ENCODE measurements at places on chromosomes 11 and 22.

- DNase-seq, result no peak
These were observed 43.2 kb upstream of the RDX start for GRCh38 chr11:110339456-110340250.

DNA sequence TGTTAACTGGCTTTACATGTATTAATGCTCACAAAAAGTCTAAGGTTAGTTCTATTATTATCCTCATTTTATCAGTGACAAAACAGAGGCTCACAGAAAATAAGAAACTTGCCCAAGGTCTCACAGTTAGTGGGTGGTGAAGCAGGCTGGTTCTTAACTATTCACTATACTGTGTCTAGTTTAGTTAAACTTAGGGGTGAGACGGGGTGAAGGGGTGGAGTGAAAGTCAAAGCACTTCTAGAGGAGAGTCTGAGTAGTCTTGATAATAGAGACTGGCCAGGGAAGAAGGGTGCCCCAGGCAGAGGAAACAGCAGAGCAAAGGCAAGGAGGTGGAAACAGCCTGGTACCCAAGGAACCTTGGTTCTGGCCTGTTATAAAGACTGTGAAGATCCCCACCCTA, 4.0 kb downstream of the ASCC2 start:
- no peak for DNase-seq

GRCh38 chr11:33879375-33879774, 12.5 kb downstream of the LMO2 start:
- DNase-seq, result no peak

GRCh38 chr11:102924851-102925380, 30.6 kb downstream of the MMP13 start:
- peak; percentile 5 for DNase-seq

- no peak for DNase-seq
These were observed 155.7 kb downstream of the CWF19L2 start for GRCh38 chr11:107301878-107302277.

GRCh38 chr11:68345776-68346461, 33.5 kb downstream of the LRP5 start:
- no peak for DNase-seq

DNA sequence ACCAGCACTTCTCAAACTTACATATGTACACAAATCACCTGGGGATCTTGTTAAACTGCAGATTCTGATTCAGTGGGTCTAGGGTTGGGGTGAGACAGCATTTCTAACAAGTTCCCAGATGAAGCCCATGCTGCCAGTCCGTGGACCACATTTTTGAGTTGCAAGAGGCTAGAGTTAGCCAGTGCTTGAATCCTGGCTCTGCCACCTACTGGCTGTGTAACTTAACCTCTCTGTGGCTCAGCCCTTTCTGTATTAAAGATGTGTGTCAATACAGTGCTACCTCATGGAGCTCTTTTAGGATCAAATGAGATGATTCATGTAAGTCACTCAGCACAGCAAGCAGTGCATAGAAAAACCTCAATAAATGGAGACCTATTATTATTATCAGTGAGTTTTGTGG, 90.2 kb upstream of the ISX start:
- DNase-seq, result no peak

DNA sequence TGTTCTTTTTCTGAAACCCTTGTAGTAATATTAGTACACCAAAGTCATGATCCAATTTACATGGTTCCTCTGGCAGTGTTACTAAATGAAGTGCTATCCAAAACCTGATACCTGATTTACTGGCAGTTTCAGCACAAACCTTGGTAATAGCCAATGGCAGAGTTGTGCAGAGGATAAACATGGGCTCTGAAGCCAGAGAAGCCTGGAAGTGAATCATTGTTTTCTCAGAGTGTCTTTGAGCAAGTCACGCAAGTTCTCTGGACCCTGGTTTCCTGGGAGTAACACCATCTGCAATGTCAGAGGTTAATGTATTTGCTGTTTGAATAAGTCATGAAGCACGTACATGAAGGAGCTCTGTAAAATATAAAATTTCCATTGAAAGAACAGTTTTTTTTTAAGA, 222.3 kb upstream of the NARS2 start:
- DNase-seq, result no peak

DNA sequence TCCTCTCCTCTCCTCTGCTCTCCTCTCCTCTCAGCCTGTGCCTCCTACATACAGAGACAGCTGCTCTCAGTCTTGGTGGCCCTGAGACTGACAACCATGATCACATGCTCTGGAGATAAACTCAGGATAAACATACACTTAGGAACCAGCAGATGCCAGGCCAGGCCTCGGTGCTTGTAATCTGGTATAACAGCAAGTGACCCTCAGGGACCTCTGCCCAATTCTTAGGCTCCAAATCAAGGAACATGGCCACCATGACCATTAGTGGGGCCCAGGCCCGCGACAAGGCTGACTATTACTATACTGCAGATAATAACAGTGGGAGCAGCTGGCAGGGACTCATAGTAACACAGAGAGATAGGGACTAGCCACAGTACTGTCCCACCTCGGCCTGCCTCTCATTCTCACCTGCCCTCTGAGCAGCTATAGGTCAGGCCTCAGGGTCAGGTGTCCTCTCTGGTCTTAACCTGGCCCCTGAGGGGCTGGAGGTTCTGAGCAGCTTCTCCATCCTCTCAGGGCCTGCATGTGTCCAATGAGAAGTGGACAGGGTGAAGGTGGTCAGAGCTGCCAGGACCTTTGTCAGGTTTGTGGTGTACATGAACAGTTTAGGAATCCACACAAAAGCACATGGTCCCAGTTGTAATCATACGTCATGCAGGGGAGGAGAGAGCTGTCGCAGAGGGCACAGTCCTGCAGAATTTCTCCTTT, 106.1 kb downstream of the GGTLC2 start:
- no peak for DNase-seq

GRCh38 chr22:22587577-22588188, 28.6 kb upstream of the PRAME start:
- DNase-seq, result no peak

DNA sequence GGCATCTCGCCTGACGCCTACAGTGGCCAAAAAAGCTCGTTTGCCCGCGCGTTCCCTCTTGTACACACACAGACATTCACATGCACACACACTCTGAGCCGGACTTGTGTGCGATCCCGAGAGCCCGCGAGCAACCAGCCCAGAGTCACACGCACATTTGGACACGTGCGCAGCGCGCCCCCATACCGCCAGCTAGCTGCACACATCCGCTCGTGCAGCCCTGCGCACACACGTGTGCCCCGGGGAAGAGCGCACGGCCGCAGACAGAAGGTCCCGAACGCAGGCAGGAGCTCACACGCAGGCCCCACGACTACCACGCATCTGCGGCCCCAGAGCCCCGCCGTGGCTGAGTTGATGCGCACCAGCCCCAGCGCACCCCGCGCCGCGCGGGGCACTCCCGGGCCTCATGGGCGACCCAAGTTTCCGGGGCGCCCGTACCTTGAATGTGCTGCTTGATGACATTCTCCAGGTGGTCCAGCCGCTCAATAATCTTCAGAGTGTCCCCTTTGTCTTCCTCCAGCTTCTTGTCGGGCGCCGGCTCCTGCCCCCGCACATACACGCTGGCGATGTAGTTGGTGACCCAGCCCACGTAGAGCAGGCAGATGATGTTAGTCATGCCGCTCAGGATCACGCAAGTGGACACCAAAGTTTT, 758 bp downstream of the GALNT18 start:
- DNase-seq, result no peak

GRCh38 chr11:63489879-63490278, 1.1 kb downstream of the PLAAT5 start:
- DNase-seq, result no peak

- no peak for DNase-seq
These were observed 1.5 kb downstream of the BCR start for GRCh38 chr22:23181721-23182308.

- DNase-seq, result no peak
These were observed 391.3 kb downstream of the JRKL start for GRCh38 chr11:96781082-96781481.

DNA sequence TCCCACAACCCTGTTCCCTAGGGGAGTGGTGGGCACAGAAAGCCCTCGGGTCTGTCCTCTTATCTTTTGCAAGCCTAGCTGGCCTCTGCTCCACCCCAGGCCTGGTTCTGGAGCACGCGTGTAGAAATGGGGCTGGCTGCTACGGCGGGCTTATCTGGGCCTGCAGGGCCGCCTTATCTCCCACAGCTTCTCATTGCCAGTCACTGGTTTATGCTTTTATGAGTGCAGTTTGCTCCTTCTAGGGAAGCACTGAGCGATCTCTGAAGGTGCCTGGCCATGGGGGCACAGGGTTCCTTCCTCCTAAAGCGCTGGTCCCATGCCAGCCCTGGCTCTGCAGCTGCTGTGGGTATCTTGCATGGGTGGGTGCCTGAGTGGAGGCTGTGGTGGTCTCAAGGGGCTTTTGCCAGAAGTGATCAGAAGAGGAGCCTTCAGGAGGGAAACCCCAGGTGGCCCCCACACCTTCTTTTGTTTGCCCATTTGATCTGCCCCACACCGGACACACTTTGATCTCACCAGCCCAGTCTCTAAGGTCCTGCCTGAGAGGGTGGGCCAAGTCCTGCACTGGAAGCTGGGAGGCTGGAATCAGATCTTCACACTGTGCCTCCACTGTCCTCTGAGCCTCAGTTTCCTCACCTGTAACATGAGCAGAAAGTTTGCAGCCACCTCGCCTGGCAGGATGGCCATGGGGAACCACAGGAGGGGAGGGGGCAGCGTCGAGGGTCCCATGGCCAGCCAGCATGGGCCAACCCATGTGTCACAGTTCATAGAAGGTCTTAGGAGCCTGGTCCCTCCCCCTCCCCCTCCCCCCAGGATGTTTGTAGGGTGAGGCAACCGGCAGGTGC, 86.6 kb upstream of the FGF3 start:
- no peak for DNase-seq

DNA sequence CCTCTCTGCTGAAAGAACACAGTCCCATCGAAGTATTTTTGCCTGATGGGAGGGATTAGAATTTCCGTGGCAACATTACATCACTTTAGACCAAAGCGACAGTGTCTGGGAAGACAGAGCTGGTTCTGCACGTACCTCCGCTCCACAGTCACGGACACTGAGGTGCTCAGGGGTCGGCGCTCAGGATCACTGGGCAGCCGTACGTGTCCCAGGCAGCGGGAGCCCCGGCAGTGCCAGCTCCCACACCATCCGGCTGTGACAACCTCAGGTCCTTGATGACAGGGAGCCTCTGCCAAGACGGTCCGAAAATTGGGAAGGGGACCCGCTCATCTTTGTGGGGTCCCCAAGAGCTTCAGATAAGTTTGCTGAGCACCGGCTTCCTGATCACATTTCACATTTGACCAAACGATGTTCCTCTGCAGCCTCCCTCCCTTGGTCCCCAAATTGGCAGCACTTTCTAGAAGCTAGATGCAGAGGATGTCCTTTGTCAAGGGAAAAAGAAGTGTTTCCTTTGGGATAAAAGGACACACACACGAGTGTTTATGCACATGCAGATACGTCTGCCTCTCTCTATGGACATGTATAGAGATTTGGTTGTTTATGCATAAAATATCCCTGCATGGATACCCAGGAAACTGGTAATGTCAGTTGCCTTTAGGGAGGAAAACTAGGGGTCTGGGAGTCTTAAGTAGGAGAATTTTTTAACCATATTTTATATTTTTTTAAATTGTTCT, 61.6 kb upstream of the LINC01488 start:
- DNase-seq, result no peak

GRCh38 chr11:107430525-107430924, 27.1 kb downstream of the CWF19L2 start:
- no peak for DNase-seq

- DNase-seq, result no peak
These were observed 87.5 kb downstream of the RTL6 start for GRCh38 chr22:44410451-44410991.

- DNase-seq, result no peak
These were observed 361.2 kb downstream of the MN1 start for GRCh38 chr22:27440304-27440865.

- DNase-seq, result no peak
These were observed 10.8 kb downstream of the PANX1 start for GRCh38 chr11:94139416-94139815.

DNA sequence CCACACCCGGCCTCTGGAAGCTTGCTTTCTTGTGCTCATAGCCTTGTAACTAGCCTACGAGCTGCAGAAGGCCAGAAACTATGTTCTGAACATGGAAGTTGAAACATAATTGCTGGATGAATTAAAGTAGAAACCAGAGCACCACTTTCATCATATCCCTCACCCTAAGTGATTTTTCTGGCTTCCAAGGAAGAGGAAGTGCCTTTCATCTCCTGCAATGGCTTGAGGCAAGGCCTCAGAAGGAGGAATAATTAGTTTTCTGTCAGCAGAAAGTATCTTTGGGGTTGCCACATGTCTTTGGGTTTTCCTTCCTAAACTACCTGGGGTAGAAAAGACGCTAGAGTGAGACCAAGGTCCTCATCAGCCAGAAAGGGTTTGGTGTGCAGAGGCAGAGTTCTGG, 14.5 kb downstream of the RPL27A start:
- no peak for DNase-seq

DNA sequence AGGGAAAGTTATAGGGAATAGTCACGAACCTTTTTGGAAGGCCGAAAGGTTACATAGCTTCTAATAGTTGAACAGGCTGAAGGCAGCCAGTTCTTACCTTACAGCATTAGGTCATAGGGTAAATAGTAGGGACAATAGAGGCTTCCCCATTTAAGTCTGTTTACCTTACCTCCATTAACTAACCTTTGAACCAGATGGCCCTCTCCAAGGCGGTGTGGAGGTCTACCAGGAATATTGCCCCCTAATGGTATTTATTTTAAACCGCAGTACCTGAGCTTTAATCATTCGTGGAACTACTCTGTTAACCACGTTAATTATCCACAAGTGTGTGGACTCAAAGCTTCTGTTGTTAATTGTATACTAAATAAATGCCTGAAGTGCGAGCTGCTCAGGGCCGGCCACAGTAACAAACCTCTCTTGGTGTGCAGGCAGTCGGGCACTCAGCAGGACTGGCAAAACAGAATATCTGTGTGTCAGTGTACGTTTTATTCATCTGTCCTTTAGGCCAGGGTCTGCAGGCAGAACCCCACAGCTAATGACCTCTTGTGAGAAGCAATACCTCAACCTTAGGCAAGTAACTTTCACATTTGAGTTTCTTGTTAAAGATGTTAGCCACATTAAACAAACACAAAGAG, 81.7 kb downstream of the PRCP start:
- DNase-seq, result no peak

GRCh38 chr22:35486116-35486631, 54.5 kb upstream of the RASD2 start:
- no peak for DNase-seq

DNA sequence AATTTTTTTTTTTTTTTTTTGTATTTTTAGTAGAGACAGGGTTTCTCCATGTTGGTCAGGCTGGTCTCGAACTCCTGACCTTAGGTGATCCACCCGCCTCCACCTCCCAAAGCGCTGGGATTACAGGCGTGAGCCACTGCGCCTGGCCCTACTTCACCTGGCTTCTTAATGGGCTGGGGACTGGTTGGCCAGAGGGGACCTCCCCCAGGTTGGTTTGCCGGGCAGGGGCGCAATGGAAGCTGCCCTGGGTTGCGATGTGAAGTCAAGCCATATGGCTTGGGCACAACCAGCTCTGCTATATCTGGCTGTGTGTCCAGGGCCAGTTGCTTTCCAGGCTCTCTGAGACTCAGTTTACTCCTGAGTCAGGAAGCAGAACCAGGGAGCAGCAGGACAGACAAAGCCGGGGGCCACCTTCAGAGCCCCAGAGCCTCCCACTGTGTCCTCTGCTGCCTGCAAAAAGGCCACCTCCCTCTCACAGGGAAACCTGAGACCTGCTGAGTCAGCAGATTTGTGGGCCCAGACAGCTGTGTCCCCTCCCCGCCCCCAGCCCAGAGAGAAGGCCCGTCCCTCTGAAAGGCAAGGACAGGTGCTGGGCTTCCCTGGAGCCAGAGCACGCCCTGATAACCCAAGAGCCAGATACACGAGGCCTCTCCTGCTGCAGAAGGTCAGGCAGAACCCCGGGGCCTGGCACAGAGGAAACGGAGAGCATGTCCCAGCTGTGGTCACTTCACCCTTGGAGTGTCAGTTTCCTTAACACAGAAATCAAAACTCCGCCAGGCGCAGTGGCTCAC, 29.2 kb upstream of the DAGLA start:
- no peak for DNase-seq
